Astrocyte of the hippocampus (primary cell): ENCODE measurements at places on chromosomes 5 and 9.

GRCh38 chr5:157540707-157541446 is 34.7 kb downstream of the ADAM19 start:
- DNase-seq, result peak; percentile 61

- DNase-seq, result no peak
Measured at GRCh38 chr9:136305804-136306203, 1.9 kb upstream of the CCDC187 start.

DNA sequence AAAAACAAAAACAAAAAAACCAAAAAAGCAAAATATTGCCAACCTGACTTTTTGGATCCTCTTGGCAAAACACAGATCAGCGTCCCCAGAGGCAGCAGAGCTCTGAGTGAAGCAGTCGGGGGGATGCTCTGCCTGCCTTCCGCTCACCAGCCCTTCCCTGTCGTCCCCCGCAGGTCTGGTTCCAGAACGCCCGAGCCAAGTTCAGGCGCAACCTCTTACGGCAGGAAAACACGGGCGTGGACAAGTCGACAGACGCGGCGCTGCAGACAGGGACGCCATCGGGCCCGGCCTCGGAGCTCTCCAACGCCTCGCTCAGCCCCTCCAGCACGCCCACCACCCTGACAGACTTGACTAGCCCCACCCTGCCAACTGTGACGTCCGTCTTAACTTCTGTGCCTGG is 20.7 kb downstream of the LHX2 start:
- DNase-seq, result no peak

- DNase-seq, result no peak
Measured at GRCh38 chr9:20786807-20787206, 102.7 kb downstream of the FOCAD start.

DNA sequence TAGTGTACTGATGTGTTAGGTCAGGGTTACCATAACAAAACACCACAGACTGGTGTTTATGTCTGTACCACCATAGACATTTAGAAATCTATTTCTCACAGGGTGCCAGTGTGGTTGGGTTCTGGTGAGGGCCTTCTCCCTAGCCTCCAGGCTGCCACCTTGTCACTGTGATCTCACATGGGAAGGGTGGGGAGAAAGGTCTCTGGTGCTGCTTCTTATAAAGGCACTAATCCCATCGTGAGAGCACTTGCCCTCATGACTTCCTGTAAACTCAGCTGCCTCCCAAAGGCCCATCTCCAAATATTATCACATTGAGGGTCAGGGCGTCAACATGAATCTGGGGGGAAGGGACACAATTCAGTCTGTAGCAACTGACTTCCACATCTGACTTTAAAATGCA is 49.8 kb downstream of the PIK3R1 start:
- no peak for DNase-seq

- no peak for DNase-seq
Measured at GRCh38 chr5:170277867-170278281, 19.7 kb downstream of the LCP2 start.

DNA sequence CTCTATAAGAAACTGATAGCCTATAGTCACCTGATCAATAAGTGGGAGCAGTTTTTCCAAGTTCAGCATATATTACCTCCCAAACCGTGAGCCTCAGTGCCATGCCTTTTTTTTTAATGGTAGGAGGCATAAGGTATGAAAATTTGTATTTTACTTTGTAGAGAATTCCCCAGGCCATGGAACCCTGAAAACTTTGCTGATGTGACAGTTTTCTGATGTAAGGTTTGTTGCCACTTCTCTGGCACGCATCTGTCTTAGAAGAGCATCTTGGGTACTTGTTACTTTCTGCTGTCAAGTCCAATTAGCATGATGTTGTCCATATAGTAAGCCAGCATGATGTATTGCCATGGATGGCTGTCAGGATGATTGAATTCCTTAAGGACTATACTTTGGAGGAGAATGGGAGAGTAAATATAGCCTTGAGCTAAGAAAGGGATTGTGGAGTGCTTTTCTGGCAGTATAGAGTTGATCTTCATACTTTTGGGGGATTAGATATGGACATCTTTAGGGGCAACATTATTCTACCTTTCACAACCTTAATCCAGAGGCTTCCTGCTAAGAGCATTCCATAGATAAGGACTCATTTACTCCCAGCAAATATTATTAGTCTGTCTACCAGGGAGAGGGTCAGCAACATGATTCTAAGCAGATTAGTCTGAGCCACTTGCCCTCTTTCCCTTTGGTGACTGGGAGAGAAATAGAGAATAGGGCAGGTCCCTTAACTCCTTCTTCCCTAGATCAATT is 389.6 kb downstream of the YTHDC2 start:
- DNase-seq, result no peak

DNA sequence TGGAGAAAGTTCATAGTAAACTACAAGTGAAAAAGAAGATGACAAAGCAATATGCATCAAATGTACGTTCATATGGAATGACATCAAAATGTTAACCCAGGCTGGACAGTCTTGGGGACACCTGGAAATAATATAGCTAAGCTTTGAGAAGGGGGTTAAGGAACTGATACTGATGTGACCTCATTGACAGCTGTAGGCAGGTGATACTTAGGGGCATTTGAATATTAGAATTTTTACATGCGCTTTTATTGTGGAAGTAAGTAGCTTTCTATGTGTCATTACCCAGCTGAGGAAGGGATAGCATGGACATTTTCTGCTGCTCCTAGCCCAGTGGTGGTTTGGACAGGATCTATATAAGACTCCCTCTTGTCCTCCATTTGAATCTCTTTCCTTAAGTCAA is 299.7 kb downstream of the CWC27 start:
- DNase-seq, result no peak

DNA sequence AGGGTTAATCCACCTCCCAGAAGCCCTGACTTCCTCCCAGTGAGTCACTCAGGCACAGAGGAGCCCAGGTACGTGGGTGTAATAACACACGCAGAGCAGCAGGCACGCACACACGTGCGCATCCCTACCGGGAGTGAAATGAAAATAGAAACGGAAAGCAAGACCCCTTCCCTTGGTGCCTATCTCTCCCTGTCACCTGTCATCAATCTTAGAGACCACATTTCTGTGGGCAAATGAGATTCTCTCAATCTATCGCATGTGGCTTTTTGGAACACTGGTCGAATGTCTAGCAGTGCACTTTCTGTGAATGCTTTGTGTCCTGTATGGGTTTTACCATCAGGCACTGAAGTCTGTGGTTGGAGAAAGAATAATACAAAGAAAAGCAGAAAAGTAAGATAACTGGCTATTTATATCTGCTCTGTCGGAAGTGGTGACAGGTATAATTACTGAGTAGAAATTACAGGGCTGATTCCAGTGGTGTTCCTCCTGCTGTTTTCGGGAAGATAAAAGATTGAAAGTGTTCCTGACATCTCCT is 137.7 kb upstream of the GRIA1 start:
- peak; percentile 33 for DNase-seq

GRCh38 chr9:111926421-111926875 is 29.8 kb downstream of the UGCG start:
- DNase-seq, result no peak

DNA sequence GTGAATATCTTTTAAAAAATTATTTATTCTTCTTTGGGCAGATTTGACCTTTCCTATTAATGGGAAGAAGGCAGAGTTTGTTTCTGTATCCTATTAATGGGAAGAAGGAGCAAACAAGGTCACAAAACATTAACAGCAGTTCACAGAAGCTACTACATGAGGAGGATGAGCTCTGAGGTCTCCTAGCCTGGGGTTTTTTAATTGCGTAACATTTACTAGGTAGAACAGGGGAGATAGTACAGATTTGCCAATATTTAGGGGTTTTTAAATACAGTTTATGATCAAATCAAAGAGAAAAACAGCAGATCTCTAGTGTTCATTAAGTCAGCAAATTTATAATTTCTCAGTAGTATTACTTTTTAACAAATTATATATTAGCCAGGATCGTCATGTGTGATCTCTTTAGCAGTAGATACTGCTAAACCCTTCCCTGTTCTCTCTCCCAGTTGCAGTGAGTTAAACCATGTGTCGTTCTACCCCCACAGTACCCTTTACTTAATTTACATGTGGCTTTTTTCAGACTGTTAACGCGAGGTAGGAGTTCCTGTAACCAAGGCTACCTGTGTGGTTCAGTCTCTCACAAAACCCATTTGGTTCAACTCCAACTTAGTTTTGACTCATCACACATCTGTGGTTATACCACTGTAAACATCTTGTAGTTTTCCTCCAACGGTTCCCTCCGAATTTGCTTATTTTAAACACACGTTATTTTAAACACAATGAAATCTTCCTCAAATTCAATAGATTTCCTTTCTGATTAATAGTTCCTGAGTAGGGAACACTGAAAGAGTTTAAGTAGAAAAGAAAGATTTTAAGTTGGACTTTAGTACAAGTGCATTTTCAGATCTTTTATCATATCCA is 13.3 kb downstream of the SLC25A46 start:
- peak; percentile 44 for DNase-seq

GRCh38 chr9:111959468-111960359 is 63.1 kb downstream of the UGCG start:
- peak; percentile 77 for DNase-seq

DNA sequence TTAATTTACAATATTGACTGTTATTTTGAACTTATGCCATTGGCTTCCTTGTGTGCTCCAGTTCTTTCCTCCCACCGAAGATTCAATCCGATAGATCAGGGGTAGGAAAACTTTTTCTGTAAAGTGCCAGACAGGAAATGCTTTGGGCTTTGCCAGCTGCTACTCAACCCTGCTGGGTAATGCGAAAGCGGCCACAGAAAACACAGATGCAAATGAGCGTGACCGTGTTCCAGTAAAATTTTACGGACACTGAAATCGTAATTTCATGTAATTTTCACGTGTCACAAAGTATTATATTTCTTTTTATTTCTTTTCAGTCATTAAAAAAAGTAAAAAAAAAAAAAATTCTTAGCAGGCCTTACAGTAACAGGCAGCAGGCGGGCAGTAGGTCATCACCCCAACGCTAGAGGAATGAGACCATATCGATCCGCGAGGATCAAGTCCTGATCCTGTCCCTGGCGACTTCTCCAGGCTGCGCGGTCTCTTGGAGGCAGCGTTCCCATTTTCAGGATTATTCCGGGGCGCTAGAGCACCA is 599 bp downstream of the NMRK1 start:
- peak; percentile 56 for DNase-seq

DNA sequence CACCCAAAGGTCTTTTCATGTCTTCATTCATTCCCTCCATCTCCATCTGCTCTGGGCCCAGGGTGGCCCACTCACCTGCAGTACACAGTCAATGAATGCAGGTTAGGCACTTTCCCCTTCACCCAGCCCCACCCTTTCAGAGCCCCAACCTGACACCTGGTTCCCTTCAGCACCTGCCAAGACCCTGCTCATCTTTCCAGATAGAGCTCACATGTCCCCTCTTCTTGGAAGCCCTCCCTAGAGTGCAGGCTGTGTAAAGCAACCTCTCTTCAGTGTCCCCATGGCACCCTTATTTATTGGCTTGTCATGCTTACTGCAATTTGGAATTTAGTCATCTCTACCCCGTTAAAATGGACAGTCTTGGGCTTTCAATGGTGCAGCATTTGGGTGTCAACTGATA is 13.0 kb upstream of the CPEB4 start:
- no peak for DNase-seq

DNA sequence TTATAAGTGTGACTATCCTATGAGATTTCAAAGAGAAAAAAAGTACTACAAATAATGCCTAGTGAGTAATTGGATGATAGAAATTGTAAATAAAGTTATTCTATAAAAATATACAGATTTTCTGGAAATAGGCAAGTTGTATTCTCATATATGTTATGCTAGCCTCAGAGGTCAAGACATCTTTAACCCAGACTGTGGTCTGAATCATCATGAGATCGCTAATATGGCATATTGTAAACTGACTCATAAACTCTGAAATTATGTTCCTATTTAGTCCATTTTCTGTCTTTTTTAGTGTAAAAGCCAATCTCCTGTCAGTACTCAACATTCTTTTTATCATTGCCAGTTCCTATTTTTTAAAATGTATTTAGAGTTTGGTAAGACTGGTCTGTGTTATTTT is 14.2 kb downstream of the LOX start:
- DNase-seq, result no peak

GRCh38 chr5:66945389-66946349 is 250.9 kb downstream of the CD180 start:
- DNase-seq, result peak; percentile 5

DNA sequence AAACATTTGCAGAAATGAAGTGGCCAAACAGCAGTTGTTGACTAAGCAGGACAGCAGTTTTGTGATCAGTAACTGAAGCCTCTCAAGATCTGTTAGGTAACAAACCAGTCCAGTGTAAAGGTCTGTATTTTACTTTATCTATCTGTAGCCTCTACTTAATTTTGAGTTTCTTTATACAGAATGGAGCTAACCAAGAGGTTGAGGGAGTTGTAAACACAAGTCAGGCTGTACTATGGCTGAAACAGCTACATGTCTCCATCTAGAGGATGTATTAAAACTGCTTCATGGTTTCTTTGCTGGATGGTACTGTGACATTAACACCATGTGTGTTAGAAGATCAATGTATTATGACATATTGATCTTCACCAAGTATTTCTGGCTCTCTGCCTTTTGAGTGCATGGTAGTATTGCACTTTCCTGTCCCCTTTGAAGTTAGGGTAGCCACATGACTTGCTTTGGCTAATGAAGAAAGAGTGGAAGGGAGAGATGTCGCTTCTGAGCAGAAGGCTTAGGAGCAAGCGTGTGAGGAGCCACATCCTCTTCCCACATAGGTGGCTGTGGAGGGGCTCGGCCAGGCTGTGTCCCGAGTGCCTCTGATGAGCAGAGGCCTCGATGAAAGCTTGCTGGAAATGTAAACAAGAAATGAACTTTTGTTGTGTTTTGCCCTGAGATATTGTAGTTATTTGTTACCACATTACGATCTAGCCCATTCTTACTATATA is 105.6 kb upstream of the PCA3 start:
- DNase-seq, result peak; percentile 77

- DNase-seq, result no peak
Measured at GRCh38 chr9:27482709-27483108, 41.4 kb upstream of the IFNK start.

DNA sequence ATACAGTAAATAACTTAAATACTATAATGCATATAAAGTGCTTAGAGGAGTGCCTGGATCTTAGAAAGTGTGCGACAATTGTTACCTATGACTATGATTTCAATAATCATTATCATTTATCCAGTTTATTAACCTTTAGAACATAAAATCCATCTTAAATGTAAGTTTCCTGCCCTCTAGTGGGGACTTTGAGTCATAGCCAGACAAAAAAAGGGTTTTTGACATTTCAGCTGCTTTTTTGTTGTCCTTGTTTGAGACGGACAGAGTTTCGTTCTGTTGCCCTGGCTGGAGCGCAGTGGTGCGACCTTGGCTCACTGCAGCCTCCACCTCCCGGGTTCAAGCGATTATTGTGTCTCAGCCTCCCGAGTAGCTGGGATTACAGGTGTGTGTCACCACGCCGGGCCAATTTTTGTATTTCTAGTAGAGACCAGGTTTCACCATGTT is 9.7 kb upstream of the C9orf152 start:
- peak; percentile 54 for DNase-seq

- no peak for DNase-seq
Measured at GRCh38 chr5:94998670-94999069, 286.2 kb downstream of the MCTP1 start.

DNA sequence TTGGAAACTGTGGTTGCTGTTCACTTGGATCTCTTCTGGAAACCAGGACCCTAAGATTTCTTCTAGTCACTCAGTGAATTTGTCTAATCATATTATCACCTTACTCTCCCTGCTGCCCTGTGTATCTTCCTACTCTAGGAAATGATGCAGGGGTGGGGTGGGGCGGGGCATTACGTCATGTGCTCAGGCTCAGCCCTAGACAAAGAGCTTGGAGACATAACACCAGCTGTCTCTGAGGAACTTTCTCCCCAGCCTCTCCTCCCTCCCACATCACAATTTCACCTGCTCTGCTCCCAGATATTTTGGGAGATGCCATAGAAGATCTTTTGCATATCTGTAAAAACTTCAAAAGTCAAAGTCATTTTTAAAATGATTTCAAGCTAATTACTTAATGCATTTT is 470.4 kb downstream of the ZSWIM6 start:
- DNase-seq, result no peak
